ENCODE measurements at places on chromosomes 3 and 15. TPM values are rescaled to one million over a fixed set of nuclear protein-coding genes. Genes with fewer than 3 reads are reported as not detected.

Gene ZNF620
- 2.5 TPM for total RNA-seq

GRCh38 chr3:72442759-72443158 is 405.5 kb downstream of the SHQ1 start:
- no peaks in the 10 kb centered on the region for H3K36me3 ChIP-seq
- H3K4me1 ChIP-seq: peaks cover 63% of the 10 kb centered on the region
- no peak overlapping the region for H3K27ac ChIP-seq
- no peaks in the 10 kb centered on the region for H3K27me3 ChIP-seq

DNA sequence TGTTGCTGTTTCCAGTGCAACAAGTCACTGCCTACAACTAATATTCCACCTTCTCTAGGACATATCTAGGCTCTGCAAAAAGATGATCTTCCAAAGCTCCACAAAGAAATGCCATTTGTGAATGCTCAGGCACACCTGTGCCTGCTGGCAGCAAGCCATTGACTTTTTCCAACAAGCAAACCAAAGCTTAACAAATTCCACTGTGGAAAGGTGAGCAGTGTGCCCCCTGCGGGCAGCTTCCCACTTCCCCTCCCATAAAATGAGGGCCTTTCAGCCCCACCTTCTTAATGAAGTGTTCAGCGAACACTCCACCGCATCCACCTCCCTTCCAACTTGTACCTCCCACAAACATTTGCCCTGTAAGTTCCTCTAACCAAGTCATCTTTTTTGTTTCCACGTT is 157.5 kb upstream of the SLC24A5 start:
- H3K4me3 ChIP-seq: no peak overlapping the region

DNA sequence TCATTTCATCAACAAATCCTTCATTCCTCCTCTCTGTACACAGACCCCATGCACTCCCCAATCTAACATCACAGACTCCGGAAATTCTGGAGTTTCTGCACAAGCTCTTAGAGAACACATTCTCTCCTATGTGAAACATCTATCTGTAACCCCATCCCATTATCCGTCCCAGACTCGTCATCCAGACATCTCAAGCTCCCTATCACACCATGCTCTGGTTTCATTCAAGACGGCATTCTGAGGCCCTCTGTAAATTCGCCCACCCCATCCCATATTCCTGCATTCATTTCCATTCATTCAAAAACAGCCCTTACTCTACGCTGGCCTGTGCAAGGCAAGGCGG is 575 bp downstream of the LEO1 start:
- peak overlapping the region; percentile 88 for H3K27ac ChIP-seq
- peaks cover 20% of the 10 kb centered on the region for H3K4me1 ChIP-seq
- peak overlapping the region; percentile 79 for H3K4me3 ChIP-seq
- no peak for DNase-seq
- peaks cover 5% of the 10 kb centered on the region for H3K36me3 ChIP-seq

GRCh38 chr3:45547764-45548680 is 46.5 kb upstream of the LIMD1 start:
- H3K27ac ChIP-seq: peak overlapping the region; percentile 51
- H3K4me1 ChIP-seq: peaks cover 45% of the 10 kb centered on the region
- H3K4me3 ChIP-seq: no peak overlapping the region
- H3K27me3 ChIP-seq: no peaks in the 10 kb centered on the region
- DNase-seq: no peak

DNA sequence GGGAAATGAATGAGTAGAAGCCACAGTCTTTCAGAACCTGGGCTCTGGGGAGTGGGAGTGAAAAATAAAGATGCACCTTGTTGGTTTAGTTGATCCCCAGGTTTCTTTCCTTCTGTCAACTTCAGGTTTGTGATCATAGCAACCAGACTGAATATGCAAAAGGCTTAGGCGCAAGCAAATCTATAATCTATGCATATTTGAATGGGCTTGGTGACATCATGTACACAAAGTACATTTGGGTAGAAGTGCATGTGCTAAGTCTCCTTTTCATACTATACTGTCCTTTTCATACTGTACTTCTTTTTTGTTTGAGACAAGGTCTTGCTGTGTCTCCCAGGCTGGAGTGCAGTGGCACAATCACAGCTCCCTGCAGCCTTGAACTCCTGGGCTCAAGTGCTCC is 132.4 kb upstream of the C2CD4B start:
- no peaks in the 10 kb centered on the region for H3K36me3 ChIP-seq
- no peak overlapping the region for H3K27ac ChIP-seq
- H3K4me3 ChIP-seq: no peak overlapping the region
- DNase-seq: no peak
- peaks cover 11% of the 10 kb centered on the region for H3K27me3 ChIP-seq

Gene OR5K2
- not detected for total RNA-seq
